ENCODE measurements at places on chromosomes 12 and 14.

GRCh38 chr14:22641846-22642245 lies 2.3 kb downstream of the OR6J1 start:
- DNase-seq: no peak

DNA sequence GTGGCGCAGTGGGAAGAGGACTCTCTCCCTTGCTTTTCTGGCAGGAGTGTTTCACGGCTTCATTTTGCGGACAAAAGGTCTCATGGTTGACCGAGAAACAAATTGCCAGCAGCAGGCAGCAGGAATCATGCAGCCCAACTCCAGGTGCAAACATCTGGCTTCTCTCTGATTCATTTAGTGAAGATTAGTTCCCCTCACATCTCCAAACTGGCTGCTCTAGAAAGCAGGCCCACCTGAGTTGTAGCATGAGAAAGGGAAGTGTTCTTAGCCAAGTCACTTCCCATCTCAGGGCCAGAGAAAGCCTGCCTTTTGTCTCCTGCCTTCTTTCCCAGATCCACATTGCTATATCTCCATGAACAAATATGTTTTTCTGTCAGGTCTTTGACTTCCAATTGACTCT lies 120.8 kb upstream of the CCDC196 start:
- DNase-seq: no peak

DNA sequence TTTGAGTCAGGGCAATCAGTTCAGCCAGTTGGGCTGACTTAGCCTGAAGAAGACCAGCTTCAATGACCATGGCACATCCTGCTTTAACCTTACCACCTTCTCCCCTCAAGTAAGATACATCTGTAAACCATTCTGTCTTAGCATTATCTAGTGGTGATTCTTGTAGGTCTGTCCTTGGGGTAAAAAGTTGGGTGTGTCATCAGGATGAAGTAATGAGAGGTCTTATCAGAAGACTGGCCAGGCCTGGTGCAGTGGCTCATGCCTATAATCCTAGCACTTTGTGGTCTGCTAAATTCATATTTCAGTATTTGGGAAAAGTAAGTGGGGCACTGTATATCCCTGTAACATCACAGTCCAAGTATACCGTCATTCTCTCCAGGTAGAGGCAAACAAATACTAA lies 19.1 kb downstream of the SINHCAF start:
- no peak for DNase-seq

DNA sequence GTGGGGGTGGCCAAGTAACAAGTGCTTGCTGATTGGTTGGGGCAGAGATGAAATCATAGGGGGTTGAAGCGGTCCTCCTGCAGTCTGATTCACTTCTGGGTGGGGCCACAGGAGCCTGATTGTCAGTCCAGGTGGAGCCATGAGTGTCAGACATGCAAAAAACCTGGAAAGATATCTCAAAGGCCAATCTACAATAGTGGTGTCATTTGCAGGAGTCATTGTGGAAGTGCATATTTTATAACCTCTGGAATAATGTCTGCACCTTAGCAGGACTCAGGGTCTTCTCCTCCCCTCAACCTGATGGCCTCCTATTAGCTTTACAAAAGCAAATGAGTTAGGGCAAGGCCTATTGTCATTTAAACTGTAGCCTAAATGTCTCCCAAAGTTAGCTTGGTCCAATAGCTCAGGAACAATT lies 241.4 kb downstream of the NUAK1 start:
- no peak for DNase-seq

DNA sequence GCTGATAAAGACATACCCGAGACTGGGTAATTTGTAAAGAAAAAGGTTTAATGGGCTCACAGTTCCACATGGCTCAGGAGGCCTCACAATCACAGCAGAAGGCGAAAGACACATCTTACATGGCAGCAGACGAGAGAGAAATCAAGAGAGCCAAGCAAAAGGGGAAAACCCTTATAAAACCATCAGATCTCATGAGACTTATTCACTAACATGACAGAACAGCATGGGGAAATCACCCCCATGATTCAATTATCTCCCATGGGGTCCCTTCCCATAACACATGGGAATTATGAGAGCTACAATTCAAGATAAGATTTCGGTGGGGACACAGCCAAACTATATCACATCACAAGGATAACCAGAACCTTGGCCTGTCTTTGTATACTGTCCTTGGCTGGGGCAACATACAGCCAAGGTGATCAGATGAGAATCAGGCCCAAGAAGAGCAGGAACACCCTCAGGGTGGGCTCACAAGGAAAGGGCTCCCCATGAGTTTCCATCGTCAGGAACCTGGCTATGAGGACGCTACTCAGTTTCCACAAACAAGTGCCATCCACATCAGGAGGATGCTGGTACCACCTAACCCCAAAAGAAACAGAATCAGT lies 152.7 kb downstream of the FOXN3 start:
- no peak for DNase-seq

DNA sequence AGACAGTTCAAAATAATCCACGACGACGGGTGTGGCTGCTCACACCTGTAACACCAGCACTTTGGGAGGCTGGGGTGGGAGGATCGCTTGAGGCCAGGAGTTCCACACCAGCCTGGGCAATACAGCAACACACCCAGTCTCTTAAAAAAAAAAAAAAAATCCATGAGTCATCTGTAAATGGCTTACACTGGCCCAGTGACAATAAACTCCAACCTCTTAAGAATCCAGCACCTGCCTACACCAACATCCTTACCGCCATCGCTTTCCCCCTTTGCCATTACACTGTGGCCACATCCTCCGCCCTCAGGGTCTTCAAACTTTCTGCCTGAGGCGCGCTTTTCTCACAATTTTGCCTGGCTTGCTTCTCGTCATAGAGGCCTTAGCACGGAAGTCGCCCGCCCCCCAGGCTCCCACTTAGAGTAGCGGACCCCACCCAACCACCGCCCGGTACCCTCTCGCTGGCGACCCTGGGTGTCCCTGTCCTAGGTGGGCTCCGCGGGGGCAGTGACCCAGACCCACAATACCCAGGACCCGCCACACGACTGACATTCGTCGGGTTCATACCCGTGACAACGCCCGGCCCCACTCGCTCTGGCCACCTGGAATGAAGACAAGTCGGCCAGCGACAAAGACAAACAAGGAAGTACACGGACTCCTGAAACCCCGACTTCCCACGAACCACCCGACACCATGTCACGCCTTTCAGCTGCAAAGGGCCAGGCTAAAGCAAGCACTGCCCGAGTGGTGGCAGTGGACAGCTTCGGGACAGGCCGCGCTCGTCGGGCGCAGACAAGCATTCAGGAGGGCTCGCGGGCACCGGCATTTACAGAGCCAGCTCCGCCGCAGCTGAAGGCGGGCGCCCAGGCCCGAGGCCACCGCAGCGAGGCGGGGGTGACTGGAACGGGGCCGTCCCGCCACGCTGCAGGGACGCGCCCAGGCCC lies 636 bp downstream of the GOLGA3 start:
- peak; percentile 66 for DNase-seq

GRCh38 chr12:123024819-123025391 lies 44.4 kb downstream of the ARL6IP4 start:
- DNase-seq: peak; percentile 15

- no peak for DNase-seq
Measured at GRCh38 chr12:104520242-104520900, 63.6 kb downstream of the CHST11 start.

DNA sequence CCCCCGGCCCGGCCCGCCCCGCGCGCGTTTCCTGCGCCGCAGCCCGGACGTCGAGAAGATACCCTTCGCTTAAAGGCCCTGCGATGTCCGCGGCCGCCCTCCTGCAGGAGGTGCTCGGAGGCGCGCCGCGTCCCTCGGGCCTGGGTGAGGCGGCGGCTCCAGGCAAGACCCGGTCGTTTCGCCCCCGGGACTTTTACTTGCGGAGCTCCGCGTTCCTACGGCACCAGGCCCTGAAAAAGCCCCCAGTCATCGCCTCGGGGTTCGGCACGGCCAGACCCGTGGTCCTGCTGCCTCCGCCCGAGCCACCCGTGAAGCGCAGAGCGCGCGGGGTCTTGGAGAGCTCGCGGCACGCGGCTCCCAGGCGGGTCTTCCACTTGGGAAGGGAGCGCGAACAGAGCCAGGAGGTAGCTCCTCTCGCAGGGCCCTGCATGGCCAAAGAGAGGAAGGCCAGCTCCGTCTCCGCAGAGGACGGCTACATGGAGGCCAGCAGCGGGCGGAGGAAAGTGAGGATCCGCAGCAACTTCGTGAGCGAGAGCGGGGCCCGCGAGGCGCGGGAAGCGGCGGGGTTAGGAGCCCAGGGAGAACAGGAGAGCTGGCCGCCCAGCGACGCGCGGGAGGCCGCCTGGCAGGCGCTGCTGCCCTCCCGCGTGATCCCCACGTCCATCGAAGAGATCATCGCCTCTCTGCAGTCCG lies 26.9 kb downstream of the TTC6 start:
- DNase-seq: peak; percentile 51

- no peak for DNase-seq
Measured at GRCh38 chr14:95452893-95453712, 63.3 kb downstream of the SYNE3 start.

GRCh38 chr14:22252686-22253085 lies 336.3 kb downstream of the DAD1 start:
- no peak for DNase-seq

- DNase-seq: no peak
Measured at GRCh38 chr12:106739318-106739717, 35.2 kb upstream of the RIC8B start.

DNA sequence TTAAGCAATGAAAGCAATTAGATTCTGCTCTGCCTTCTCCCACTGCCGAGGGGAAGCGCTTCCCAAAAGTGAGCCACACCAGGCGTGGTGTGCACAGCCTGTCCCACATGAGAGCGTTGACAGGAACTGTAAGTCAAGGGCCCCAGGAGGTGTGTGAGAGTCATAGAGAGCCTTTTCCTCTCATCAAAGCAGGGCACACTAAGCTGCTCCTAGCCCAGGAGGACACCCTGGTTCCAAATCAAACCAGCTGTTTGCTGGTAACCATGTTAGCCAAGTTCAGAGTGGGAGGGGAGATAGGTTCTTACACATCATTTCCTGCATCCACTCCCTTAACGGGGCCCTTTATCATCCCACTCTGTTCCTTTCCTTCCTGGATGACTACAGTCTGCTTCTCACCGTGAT lies 98.3 kb downstream of the SPTSSA start:
- no peak for DNase-seq

GRCh38 chr14:52786887-52787286 lies 4.5 kb downstream of the GNPNAT1 start:
- no peak for DNase-seq

GRCh38 chr12:40832668-40833067 lies 140.4 kb downstream of the CNTN1 start:
- DNase-seq: no peak

DNA sequence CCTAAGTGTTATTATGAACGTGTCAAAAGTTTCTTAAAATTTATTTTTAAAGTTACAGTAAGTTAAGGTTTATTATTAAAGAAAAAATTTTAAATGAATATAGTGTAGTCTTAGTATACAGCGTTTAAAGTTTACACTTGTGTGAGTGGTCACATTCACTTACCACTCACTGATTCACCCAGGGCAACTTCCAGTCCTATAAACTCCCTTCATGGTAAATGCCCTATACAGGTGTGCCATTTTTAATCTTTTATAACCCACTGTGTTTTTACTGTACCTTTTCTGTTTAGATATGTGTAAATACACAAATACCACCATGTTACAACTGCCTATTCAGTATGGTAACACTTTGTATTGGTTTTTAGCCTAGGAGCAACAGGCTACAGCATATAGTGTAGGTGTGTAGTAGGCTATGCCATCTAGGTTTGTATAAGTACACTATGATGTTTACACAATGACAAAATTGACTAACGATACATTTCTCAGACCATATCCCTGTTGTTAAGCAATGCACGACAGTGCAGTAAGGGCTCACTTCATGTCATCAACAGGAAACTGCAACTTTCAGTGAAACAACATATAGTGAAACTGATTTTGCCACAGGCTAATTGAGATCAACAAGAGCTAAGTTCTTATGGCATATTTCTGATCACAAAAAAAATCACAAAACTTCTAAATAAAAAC lies 112.0 kb upstream of the TMCC3 start:
- DNase-seq: no peak

GRCh38 chr12:58420503-58420902 lies 479.1 kb downstream of the ATP23 start:
- peak; percentile 48 for DNase-seq

- peak; percentile 40 for DNase-seq
Measured at GRCh38 chr12:5260086-5260485, 171.8 kb upstream of the NTF3 start.

DNA sequence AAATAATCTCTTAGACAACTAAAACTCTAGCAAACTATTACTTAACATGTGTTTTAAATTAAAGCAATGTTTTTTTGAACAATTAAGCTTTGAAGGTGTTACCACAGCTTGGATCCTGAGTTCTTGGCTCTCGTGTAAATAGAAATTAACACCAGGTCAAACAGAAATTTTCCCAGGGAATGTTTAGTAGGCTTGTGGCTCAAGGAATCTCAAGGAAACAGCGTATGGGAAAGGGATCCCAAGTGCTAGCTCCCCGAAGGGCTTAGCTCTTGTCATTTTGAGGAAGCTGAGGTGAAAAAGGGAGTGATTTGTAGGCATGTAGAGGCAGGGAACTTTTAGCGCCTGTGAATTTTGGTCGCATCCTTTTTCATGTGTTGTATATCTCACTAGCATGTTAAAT lies 11.4 kb downstream of the KNTC1 start:
- no peak for DNase-seq

- peak; percentile 78 for DNase-seq
Measured at GRCh38 chr14:65791191-65791981, 378.9 kb downstream of the FUT8 start.

GRCh38 chr12:118166946-118167345 lies 31.0 kb downstream of the PEBP1 start:
- no peak for DNase-seq

- DNase-seq: peak; percentile 54
Measured at GRCh38 chr12:105935981-105936380, 202.8 kb downstream of the NUAK1 start.

- no peak for DNase-seq
Measured at GRCh38 chr12:107655281-107656065, 30.1 kb upstream of the PWP1 start.

DNA sequence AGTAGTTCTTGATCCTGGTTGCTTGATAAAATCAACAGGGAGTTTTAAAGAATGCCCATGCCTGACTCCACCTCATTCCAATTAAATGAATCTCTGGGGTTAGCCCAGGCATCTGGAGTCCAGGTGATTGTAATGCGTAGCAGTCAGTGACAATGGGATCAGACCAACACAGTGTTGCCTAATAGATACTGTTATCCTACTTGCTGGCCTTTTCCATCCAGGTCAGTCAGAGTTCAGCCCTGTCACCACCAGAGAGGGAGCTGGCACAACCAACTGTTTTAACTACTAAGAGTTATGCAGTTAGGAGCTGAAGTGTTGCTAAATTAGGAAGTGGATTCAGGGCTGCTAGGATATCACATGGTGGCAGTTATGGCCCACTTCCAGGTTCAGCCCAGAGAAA lies 107.1 kb downstream of the GPR135 start:
- peak; percentile 86 for DNase-seq

GRCh38 chr12:122523846-122524718 lies 2.7 kb downstream of the RSRC2 start:
- DNase-seq: no peak

- no peak for DNase-seq
Measured at GRCh38 chr14:69711881-69712560, 54.9 kb upstream of the SRSF5 start.
